Calu3 (cell line): ENCODE measurements at places on chromosomes 12 and 14.
A peak's percentile ranks its signal among the peaks of the same experiment; 100 is the strongest.

DNA sequence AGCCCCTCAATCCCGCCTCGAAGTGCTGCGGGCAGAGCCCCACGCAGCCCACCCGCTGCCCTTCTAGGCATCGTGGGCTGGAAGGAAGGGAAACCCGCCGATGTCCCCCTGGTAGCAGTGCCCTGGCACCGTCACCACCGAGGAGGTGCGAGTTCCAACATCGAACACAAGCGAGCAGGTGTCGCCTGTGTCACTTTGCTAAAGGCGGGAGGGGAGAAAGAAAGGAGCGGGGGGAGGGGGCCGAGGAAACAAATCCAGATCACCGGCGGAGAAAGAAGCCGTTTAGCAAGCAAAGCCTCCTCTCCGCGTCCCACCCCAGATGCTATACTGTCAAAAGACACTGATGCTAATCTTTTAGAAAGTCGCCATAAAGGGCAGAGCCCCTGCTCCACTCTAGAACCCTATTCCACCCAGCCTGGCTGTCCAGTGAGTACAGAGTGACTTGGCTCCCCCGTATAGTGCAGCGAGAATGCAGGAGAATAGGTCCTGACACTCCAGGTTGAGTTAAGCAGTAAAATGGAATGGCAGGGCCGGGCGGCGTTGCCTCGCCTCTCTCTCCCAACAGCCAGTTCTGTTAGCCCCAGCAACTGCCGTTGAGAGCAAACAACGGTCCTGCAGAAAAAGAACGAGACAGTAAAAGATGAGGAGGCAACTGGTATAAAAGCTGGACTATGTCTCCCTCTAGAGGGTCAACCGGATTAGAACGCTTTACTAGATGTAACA is 67.9 kb upstream of the USP15 start:
- DNase-seq = peak; percentile 75

DNA sequence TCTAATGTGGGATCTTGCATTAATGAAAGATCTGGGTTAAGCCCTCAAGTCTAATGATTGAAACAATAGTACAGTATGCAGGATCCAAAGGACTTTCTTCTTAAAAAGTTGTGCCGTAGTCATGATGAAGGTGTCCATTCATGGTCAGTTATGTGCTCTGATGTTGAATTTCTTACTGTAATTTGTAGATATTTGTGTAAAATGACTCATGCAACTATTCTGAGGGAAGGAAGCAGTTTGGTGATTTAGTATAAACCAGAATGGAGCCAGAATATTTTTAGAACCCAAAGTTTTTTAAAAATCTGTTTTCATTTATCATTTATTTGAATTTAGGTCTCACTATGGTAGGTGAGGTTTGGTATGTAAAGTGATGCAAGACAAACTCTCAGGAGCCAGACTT is 151.2 kb downstream of the AKAP6 start:
- DNase-seq = no peak

GRCh38 chr12:101356794-101357193 is 50.8 kb downstream of the ARL1 start:
- no peak for DNase-seq

DNA sequence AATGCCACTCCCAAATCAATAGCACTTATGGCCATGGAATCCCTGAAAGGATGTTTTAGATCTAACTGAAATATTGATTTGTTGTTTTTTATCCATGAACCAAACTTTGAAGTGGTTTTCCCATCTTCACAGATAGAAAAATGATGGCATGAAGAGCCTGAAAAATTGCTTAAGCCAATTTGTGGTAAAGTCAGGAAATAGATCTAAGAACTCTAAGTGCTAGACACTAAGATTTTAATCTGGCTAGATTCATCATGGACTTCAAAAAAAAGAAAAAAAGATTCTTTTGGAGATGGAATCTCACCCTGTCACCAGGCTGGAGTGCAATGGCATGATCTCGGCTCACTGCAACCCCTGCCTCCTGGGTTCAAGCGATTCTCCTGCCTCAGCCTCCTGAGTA is 45.0 kb upstream of the STRN3 start:
- no peak for DNase-seq

DNA sequence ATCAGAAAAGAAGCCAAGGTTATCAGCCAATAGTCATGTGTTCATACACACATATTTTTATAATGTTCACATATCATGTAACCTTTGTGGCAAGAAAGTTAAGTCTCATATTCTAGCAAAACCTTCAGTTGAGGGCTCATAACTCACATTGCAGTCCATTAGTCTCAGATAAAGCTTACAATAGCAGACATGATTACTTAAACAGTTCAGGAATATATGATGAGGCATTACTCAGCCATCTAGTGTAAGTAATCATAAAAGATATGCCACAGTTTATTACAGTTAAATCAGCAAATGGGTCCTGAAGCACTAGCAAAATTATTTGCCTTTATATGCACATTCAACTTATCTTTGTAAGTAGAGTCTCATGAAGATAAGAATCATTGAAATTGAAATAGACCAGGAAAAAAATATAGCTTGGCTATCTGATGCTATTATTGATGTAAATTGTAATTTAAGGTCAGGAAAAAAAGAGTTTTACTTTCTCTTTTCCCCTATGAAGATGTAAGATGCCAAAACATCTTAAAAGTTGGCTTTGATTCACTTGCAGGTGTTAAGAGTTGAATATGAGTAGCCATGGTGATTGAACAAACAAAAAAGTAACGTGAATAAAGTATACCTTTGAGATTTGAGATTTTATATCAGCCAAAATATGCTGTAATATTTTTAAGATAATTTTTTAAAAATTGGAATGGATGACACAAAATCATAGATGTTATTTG is 537.0 kb downstream of the SLC6A15 start:
- no peak for DNase-seq

- no peak for DNase-seq
These were observed 53.3 kb downstream of the PITPNM2 start for GRCh38 chr12:123097561-123098084.

- DNase-seq = no peak
These were observed 13.3 kb upstream of the BTG1 start for GRCh38 chr12:92158796-92159439.

DNA sequence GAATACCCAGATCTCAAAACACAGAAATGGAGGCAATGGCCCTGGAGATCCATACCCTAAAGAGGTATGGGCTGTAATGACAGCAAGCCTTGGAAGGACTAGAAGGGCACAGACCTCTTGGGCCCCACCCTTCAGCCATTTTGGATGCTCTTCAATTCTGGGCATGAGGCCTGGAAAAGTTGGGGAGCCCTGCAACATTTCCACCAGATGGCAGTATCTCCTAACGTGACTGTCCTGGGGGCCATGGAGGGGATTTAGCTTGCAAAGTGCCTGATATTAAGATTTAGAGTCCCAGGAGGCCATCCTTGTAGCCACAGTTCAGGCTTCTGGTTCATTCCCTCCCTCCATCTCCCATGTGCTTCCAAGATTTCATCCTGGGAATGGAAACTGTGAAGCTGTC is 30.2 kb downstream of the KCNA5 start:
- DNase-seq = no peak

- DNase-seq = no peak
These were observed 5.1 kb downstream of the TBK1 start for GRCh38 chr12:64457032-64457431.

- DNase-seq = no peak
These were observed 29.2 kb downstream of the SLC35E3 start for GRCh38 chr12:68775121-68775630.

GRCh38 chr12:58470266-58471010 is 449.9 kb downstream of the LRIG3 start:
- no peak for DNase-seq

GRCh38 chr14:65879248-65880009 is 466.9 kb downstream of the FUT8 start:
- peak; percentile 15 for DNase-seq

DNA sequence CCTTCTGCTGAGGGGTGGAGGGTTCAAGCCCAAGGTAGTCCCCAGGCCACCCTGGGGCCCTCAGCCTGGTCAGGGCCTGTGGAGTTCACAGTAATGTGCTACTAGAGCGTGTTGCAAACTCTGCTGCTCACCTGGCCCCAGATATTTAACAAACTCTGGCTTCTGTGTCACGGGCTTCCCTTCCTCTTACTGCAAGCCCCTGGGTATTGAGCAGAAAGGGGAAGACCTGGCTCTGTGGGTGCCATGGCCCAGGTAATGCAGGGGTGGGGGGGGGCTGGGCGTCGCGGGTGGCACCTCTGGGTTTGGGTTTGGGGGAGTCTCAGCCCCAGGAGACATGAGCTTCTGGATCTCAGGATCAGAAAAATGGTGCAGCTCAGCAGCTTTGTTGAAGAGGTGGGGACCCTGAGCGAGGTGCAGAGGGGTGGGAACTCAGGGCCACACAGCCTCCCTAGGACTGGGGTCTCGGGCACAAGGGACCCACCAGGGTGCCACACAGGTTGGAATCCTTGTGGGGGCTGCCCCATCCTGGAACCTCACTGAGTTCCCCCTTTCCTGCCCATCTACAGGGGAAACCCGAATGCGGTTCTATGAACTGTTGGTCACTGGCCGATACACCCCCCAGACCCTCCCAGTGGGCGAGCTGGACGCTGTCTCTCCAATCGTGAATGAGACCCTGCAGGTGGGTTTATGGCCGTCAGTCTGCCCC is 4.0 kb downstream of the SETD1B start:
- DNase-seq = no peak

DNA sequence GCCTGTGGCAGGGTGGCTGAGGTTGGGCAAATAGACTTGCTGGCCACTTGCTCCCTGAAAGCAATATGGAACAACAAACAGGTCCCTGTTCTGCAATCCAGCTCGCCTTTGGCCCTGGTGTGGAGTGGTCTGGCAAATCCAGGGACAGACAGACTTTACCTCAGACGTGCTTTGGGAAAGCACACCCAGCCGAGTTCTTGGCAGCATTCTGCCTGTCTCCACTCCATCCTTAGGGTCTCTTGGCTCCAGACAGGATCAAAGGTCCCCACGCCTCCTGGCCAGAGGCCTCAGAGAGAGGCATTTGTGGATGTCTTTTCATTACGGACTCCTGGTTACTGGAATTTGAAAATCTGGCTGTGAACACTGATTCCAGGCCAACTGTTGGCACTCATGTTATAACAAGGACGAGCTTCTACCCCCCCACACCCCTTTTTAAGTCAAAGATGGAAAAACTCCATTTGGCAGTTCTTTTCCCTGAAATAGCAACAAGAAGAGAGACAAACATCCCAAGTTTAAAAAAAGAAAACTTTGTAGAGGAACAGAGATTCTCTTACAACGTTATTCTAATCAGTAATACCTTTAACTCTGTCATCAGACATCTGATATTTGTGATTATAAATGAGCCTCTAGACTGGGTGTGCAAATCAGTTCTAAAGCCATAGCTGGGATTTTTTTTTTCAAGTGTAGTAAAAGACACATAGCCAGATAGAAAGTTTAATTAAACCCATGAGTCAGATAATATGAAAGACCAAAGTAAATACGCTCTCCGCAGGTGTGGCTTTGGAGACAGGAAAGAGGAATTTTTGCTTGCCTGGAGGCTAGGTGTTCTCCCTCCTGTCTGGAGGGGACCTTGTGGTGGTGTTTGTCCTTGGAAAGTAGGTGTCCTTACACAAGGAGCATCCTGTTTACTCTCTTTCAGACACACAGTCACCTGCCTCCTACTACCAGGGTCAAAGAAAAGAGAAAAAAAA is 60.7 kb downstream of the GALNT8 start:
- no peak for DNase-seq

DNA sequence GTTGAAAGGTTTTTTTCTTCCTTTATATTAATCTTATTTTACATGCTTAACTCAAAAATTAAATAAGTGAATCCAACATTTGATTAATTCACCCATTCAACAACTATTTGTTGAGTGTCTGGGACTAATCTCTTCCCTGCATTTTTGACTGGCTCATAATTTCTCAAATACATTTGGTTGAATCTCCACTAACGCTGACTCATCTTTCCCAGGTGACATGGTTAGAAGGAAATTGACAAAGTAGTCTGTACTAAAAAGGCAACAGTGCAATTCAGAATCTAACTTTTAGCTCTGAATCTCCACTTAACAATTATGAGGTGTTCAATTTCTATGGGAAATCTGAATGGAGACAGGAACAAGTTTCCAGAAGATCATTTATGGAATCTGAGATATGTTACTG is 88.9 kb downstream of the LIN7A start:
- no peak for DNase-seq

GRCh38 chr12:15693228-15693911 is 95.8 kb downstream of the EPS8 start:
- DNase-seq = no peak
